ENCODE measurements at places on chromosomes 7 and 10.

DNA sequence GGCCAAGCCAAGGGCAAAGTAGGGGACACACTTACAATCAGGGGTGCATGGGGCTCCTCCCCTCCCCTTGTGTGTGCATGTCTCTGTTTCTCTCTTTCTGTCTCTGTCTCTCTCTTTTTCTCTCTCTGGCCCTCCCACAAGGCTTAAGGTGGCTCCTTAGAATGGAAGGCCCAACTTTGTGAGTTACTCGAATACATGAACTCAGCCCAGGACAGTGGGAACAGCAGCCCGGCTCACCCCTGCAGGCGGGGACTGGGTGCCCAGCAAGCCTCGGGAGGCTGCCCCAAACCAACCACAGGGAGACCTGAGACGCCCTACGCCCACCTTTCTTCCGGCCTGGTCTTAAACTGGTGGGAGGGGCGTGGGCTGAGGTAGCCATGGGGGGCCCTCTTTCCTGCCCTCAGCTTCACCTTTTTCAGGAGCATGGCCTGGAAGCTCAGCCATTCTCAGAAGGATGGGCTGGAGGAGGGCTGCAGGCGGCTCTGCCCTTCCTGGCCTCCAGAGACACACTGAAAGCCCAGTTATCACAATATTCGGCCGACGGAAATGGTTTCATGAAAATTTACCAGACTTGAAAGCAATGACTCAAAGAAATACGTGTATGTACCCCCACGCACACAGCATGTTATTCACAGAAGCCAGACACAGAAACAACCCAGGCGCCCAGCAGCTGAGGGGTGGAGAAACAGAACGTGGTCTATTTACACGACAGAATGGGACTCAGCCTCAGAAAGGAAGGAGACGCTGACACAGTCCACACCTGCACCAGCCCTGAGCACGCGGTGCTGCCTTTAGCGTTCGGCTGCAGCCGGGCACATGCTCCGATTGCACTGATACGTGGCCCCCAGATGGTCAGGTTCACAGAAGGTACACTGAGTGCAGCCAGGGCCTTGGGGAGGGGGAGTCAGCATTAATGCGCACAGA lies 229.5 kb downstream of the PTPRN2 start:
- DNase-seq: no peak

DNA sequence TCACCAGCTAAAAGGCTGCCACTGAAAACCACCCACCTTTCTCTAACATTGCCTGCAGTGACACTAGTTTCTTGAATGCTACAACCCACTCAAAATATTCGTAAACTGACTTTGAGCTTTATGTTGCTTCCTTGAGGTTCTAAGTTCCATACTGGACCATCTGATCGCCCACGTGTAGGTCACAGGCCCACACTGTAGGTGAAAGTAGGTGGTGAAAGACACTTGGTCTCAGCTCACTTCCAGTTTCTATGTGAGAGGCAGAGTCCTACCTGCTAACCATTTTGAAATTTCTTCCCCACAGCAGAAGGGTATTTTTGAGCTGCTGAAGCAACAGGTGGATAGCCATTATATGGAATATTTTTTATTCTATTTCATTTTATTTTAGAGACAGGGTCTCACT lies 97.3 kb downstream of the MYO3A start:
- no peak for DNase-seq

GRCh38 chr7:79282070-79282694 lies 171.3 kb downstream of the MAGI2 start:
- DNase-seq: no peak

GRCh38 chr10:123558651-123559050 lies 107.5 kb upstream of the GPR26 start:
- DNase-seq: no peak

DNA sequence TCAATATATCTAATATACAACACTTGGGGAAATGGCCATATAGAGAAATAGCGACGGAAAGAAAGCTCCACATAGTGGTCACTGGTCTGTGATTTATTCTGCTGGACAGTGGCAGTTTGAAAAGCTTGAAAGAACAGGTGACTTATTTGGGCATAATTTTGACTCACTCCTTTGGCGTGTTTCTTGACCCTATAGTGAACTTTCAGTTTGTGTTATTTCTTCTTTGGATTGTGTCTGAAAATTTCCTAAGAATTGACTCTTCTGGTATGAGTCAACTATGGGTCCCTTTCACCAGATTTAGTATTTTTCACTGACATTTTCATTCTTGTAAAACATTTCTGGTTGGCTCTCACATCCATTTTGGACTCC lies 25.8 kb upstream of the IMMP2L start:
- DNase-seq: no peak

DNA sequence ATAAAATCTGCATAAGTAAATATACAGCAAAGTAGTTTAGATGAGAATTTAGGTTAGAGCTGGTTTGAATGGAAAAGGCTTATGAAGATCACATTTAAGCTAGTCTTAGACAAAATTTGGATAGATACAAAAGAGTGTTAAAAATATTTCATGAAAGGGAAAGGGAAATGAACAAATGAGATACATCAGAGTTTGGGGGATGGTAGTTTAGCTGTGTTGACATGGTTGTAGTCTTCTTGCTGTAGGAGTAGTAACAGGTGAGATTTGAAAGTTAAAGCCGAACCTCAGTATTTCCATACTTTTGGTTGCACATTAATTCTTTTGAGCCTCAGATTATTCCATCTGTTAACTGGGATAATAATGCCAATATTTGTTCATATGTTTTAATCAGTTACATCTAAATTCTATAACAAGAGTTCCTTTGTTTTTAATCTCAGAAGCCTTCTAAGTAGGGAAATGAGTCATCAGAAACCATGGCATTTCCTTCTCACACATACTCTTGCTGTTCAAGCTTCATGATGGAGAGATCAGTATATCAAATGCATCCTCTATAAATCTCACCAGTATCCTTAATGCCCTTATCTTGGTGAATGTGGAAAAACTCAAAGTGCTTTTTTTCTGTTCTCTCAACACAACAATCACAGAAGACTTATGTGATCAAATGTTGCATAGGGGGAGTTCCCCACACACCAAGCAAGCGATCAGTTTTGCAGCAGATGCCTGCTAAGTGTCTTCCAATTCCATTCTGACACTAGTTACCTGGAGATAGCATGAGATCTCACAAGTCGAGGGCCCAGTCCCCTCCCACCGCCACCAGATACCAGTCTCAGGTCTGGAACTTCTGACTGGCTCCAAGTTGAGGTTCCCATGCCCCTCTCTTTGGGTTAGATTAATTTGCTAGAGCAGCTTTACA lies 84.7 kb downstream of the MAPK8 start:
- DNase-seq: peak; percentile 11
